RPMI8226 (cell line): ENCODE measurements at places on chromosomes 12 and 14.

GRCh38 chr12:50589650-50590435 lies 85.1 kb downstream of the DIP2B start:
- DNase-seq, result no peak

DNA sequence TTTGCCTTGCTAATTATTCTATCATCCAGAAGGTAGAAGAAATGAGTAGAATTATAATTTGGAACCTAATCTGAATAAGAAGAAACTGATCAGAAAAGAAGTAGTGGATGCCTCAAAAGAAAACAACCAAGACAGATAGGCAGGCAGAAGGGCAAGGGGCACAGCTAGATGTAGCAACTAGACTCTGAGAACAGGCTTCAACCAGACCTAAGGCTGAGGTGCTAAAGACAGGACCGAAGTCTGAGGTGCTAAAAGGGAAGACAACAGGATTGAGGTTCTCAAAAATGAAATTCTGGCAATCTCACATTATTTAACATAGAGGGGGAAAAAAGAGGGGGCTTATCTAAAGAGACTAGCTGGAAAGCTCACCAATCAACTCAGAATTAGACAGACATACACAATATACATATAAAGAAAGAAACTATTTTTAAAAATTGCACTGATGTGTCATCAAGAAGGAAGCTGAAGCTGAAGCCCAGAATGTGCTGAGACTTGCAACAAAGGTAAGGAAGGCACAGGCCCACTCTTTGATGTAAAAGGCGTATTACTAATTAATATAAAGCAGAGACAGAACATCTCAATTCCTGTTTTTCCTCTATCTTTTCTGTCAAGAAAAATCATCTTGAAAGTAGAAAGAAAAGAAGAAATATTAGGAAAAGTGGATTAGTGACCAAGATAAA lies 43.8 kb upstream of the CSRNP2 start:
- DNase-seq, result peak; percentile 14

DNA sequence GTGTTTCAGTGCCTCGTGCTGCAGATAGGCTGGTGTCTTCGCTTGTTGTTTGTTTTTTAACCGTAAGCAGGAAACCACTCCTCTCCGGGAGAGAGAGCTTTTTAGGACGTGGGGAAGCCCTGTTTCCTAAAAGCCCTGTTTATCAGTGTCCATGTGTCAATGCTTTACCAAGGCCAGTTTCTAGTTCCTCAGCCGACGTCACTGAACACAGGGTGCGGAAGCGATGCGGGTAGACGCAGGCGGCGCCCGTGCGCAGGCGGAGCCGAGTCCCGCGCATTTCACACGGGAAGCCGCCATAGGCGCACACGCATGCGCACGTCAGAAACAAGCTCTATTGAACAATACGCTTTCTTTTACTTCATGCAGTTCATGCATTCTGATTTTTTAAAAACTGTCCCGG lies 79.8 kb downstream of the GLT1D1 start:
- no peak for DNase-seq

DNA sequence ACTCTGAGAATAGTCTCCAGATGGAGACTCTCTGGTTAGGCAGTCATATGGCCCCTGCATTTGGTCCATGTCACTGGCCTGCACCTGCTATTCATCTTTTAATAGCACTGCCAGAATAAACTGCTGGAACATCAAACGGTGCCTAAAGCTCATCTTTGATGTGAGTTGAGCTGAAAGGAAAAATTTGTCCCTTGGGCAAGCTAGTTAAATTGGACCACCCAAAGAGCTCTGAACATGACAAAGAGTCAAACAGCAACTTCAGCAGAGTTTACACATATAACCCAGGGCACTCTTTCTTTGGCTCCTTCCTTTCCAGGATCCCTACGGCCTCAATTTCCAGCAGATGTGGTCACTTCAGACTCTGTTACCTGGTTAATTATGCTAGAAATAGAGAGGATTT lies 269.9 kb downstream of the RPL10L start:
- no peak for DNase-seq

DNA sequence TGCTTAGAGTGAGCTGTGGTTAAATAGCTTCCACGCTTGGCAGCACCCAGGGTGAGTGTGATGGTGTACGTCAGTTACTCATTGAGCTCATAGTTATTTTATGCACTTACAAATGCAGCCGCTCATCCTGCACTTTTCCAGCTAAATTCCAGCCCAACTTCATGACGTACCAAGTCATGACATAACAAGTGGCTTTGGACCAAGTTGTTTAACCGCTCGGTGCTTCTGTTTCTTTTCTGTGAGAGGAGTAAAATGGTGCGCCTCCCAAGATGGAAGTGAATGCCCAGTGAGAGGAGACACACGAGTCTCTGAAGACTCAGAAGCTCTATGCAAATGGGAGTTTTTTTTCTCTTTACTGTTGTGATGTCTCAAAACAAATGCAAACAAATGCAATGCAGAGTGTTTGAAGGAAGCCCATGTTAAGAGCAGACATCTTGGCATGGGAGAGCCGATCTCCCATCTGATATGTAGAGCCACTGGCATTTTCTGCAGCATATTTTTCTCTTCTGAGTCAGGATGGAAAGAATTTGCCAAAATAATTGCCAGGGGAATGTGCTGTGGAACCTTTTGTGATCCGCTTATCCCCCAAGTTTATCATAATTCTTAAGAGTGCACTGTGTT lies 72.2 kb downstream of the FBXW8 start:
- DNase-seq, result no peak

DNA sequence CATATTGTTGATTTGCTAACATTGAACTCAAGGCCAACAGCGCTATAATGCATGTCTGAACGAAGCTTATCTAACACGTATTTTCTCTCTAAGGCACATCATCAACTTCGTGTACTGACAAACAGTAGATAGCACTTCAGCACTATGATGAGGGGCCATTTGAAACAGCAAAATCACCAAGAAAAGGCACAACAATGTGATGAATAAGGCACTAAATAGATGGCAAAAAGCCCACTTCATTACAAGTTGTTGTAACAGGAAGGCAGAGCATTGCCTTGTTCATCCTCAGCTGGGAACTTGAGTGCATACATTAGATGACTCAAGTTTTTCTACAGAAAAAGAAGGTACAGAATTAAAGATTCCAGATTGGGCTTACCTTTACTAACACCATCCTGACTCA lies 75.2 kb downstream of the LIN7A start:
- no peak for DNase-seq

- no peak for DNase-seq
Observed at GRCh38 chr14:73753124-73753886, 39.1 kb upstream of the PNMA1 start.

DNA sequence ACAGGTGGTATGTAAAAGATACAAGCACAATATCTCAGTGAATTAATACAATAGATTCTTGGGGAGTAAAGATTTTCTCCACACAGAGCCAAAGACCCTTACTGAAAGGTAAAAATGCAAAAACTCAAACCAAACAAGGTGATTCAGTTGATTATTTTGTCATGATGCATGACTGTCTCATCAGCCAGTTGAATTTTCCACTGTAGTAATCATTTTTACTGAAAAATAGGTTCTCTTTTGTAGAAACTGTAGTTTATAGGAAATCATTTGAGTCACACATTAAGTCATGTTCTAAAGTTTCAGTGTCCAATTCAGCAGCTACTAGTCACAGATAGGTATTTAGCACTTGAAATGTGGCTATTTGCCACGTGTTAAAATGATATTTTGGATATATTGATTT lies 53.6 kb downstream of the PPFIA2 start:
- DNase-seq, result no peak

- no peak for DNase-seq
Observed at GRCh38 chr12:95784286-95784685, 6.3 kb downstream of the NTN4 start.

DNA sequence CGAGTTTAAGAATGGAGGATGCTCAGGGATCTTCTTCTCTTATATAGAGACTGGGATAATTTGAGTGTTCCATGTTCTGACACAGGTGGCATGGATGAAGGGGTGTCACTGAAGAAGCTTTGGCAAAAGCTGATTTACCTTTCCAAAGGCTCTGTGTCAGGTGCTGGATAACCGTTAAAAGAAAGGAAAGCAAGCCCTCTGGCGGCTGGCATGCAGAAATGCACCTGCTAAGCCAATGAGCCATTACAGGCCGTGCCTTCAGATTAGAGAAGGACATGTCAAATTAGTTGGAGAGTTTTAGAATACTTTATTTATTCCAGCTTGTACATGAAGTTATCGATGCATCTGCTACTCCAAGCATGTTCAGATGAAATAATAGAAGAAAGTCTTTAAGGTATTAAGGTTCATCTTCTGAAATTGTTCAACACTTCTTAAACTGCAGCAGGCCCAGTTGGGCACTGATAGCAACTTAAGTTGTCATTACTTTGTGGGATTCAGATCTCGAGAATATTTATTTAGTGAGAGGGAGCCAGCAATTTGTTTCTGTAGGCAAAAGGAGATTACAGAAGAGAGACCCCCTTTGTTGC lies 678.2 kb downstream of the NRXN3 start:
- DNase-seq, result peak; percentile 50

GRCh38 chr12:41531147-41531829 lies 343.2 kb downstream of the PDZRN4 start:
- DNase-seq, result no peak

- no peak for DNase-seq
Observed at GRCh38 chr14:97942921-97943320, 1145.7 kb downstream of the VRK1 start.

- DNase-seq, result peak; percentile 25
Observed at GRCh38 chr12:46300910-46301309, 32.1 kb upstream of the SLC38A1 start.

- DNase-seq, result no peak
Observed at GRCh38 chr14:60590991-60591414, 58.3 kb downstream of the SIX1 start.

- DNase-seq, result peak; percentile 74
Observed at GRCh38 chr12:94650143-94651056, at the start of gene TMCC3. TSS of gene TMCC3 (minus strand) at chr12:94650557. CDS start at chr12:94650430, 127 bp downstream.

DNA sequence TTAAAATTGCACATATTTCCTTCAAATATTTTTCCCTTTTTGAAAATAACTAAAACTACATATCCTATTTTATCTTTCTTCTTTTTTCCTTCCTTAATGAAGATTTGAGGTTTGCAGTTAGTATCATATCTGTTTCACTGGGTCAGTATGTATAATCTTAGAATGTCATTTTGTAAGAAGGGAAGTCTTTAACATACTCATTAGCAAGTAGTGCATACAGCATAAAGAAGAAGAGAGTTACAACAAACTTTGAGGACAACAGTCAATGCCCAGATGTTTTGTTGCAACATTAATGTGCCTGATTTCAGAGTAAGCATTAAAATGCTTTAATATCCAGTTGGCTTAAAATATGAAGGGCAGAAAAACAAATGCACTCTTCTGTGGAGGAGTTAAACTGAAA lies 176.9 kb upstream of the FBXO33 start:
- no peak for DNase-seq

DNA sequence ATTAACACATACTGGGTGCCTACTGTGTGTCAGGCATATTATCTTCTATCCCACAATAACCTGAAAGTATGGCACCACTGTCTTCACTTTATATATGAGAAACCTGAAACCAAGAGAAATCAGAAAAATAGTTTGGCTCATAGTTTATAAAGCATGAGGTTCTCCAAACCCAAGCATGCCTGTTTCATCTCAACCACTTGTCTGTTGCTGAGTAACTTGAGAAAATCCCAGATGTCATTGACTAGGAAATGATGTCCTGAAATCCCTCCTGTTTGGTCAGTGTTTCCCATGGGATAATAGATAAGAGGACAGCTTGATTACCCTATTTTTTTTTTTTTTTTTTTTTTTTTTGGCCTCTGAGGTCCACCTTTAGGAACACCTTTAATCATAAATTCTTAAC lies 2.6 kb upstream of the IFNG-AS1 start:
- DNase-seq, result no peak

DNA sequence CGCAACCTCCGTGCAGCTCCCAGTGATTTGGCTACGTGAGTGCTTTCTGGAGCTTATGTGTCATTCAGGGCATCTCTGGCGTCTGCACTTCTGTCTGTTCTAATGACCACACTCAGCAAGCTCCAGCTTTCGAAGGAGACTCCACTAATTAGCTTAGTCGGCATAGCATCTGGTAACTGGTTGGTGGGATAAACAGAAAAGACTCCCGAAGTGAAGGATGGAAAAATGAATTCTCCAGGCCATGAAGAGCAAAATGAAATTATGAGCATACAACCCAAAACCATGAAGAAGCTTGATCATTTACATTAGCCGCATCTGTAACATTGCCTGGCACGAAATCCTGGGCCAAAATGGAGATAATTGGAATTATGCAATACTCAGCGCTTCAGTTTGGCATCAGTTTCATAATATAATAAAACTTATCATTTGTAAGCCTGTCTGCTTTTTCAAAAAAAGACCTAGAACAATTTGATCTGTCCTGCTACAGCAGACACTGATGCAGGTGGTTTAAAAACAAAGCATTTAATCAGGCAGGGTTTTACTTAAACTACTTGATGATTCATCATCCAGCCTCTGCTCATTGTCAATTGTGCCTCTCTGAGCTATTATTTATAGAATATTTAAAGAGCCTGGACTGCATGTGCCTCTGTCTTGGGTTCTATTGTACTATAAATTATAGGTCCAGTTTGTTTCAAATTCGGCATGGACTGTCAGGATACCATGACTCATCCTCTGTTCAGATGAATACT lies 87.4 kb downstream of the SYT1 start:
- no peak for DNase-seq
